ENCODE measurements at places on chromosomes 5 and 9.

DNA sequence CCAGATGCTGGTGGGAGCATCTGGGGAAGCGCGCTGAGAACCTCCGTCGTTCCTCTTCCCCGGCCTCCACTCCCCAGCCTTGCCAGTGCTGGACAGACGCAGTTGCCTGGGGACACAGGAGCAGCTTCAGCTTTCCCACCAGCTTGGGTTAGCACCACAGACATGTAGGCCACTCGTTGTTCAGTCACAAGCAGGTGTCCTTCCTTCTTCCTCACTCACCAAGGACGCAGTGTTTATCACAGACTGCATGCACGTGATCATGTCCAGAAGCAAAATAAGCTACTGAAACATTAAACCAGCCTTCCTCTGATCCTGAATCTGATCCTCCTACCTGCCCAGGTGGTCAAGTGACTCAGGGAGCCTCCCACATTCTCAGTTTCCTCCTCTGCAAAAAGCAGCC, 232.9 kb downstream of the SYK start:
- DNase-seq = no peak

GRCh38 chr5:48192-48591, 43.8 kb upstream of the PLEKHG4B start:
- DNase-seq = no peak

GRCh38 chr9:97640325-97640724, 6.7 kb downstream of the NCBP1 start:
- DNase-seq = no peak

DNA sequence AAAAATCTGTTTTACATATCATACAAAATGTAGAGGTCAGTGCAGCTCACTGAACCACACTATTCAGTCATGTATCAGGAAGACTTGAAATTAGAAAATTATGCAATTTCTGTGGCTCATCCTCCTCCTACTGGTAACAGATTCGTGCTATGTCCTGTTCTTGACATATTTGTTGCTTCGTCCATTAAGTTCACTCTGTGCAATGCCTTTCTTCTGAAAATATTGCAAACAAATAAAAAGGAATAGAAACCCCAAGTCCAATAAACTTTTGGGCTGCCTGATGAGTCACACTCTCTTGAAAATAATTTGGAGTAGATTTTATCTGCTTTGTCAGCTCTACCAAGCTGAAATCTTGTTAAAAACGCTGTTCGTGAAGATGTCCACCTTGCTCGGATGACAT, 391.2 kb downstream of the RAB3C start:
- DNase-seq = no peak

DNA sequence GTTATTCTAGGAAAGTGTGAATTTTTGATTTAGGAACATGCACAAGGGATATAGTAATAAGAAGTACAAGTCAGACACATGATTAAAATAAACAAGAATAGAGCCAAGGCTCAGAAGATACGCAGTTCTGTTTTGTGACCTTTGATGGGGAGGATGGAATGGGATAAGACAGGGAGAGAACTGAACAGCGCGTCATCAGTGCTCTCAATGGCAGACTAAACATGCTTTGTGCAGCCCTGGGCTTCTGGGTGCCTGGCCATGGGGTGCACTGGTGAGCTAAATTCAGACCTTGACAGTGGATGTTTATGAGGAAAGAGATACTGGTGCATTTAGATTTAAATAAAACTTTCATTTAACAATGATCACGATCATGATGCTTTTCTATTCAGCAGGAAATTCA, 309.7 kb downstream of the ARHGEF28 start:
- no peak for DNase-seq

- DNase-seq = no peak
Measured at GRCh38 chr5:143636931-143637528, 174.9 kb upstream of the HMHB1 start.

- no peak for DNase-seq
Measured at GRCh38 chr5:27403243-27403882, 365.0 kb upstream of the CDH9 start.

GRCh38 chr9:111965566-111966019, 69.0 kb downstream of the UGCG start:
- no peak for DNase-seq

DNA sequence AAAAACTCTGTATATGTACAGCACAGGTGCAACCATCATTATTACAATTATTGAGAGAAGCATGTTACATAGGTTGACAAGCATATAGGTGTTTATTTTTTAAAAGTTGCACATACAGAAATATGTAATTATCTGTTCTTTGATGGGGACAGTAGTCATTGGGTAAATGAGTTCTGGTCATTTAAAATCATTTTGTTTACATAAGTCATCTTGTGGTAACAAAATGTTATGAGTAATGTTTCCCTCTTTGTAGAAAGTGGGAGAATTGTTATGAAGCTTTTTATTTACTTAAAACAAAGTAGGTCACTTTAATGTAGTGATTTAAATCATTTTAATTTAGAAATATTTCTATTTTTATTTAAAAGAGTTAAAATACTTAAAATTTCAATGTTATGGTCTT, 33.8 kb upstream of the FBXL17 start:
- DNase-seq = no peak

DNA sequence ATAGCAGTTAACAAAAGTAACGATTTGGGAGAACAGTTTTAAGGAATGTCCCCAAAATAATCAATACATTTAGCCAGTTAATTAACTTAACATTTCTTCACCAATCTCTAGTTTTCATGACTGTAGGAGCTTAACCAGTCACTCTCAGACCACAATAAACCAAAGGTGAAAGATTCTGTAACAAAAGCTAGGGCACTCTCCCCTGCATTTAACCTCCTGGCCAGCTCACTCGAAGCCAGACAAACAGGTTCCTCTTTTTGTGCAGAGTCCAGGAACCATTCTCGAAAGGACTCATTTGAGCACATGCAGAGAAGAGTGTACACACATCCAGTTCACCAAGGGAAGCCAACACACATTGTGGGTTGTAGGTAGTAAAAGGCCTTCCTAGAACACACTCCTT, 6.5 kb downstream of the IL7R start:
- DNase-seq = no peak

GRCh38 chr9:116147821-116148220, 5.8 kb upstream of the PAPPA start:
- DNase-seq = no peak

DNA sequence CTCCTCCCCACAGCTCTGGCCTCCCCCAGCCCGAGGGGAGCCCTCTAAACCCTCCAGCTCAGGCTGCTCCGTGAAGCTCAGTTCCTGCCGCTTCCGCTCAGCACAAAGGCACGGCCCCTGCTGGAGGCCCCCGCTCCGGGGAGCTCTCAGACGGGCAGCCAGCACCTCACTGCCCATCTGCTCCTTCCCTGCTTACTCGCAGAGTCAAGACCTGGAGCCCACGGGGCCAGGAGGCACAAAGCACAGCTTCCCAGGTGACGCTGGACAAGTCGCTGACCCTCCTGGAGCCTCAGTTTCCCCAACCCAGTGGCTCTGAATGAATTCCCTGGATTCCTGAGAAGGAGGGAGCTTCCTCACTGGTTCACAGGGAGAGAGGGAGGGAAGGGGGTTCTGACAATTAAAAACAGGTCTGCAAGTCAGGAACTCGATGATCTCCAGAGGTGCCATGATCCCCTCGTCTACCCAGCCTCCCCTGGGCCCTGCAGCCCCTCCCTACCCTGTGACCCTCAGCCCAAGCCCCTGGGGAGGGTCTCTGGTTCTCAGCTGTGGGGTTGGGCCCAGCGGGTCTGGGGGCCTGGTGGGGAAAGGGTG, 36.2 kb downstream of the VAV2 start:
- DNase-seq = no peak

DNA sequence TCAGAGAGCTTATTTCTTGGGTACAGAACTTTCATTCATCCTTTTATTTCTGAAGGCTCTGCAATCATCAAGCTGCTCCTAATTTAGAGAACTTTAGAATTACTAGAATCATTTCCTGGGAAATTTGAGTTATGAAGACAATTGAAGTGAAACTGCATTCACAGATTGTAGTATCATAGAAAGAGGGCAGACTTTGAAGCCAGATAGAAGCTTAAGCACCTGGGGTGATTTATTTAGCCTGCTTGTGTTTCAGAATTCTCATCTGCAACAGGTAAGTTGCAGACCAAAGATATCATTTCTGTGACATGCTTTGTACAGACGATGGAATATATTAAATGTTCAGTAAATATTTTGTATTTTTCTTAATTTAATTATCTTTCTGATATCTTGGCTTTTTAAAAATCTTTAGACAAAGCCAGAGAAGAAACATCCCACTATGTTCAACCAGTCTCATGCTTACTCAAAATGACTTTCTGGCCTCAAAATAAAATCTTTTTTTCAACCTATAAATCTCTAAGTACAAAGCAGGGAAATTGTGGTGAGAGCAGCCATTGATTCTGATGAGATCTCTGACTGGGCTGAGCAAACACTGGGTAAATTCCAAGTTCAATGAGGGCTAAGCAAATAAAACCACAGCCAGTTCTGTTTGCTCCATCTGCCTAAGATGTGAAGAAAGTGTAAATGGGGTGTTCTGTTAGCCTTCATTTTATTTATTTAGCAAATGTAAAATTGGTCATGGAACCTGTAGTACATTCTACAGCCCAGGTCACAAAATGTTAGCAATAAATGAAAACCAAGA, 264.7 kb upstream of the CCNG1 start:
- no peak for DNase-seq

DNA sequence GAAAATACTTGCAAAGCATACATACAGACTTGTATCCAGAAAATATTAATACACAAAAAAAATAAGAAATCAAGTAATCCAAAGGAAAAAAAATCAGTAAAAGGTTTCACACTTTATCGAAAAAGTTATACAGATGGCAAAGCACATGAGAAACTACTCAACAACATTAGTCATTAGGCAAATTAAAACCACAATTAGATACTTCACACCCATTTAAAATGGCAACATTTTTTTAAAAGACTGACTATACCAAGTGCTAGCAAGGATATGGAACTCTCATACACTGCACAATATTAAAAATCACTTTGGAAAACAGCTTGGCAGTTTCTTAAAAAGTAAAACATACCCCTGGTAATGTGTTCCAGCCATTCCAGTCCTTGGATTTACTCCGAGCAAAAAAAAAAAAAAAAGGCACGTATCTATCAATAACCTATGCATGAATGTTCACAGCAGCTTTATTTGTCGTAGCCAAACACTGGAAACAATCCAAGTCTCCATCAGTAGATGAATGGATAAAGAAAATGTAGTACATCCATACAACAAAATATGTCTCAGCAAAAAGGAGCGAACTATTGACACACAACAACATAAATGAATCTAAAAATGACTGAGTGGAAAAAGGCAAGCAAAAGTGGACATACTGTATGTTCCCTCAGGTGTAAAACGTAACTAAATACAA, 66.0 kb downstream of the GNAQ start:
- no peak for DNase-seq

GRCh38 chr5:160824301-160825001, 27.6 kb downstream of the ATP10B start:
- DNase-seq = no peak

DNA sequence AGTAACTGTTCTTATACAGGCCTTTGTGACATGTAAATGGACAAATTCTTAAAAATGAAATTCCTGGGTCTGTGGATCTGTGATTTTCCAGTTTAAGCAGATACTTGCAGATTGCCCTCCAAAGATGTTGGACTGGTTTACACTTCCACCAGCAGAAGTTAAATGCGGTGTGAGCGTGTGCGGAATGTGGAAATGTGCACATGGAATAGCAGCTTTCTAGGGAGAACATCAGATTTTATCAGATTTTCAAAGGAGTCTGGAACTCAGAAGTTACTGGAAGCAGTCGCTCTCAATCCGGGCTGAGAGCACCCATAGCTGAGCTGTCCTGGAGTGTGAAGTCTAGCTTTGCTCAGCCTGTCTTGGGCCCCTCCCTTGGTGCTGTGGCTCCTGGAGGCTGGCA, 97.4 kb downstream of the PPARGC1B start:
- no peak for DNase-seq

- no peak for DNase-seq
Measured at GRCh38 chr9:5652821-5653220, 23.9 kb downstream of the RIC1 start.

- no peak for DNase-seq
Measured at GRCh38 chr9:114050226-114050568, 27.9 kb downstream of the AMBP start.

- DNase-seq = no peak
Measured at GRCh38 chr5:173385832-173386360, 57.7 kb upstream of the STC2 start.

- DNase-seq = no peak
Measured at GRCh38 chr9:115306865-115307264, 188.9 kb upstream of the TNC start.

- no peak for DNase-seq
Measured at GRCh38 chr5:77325921-77326541, 115.6 kb downstream of the PDE8B start.

GRCh38 chr5:36667824-36668223, 61.4 kb downstream of the SLC1A3 start:
- DNase-seq = no peak

DNA sequence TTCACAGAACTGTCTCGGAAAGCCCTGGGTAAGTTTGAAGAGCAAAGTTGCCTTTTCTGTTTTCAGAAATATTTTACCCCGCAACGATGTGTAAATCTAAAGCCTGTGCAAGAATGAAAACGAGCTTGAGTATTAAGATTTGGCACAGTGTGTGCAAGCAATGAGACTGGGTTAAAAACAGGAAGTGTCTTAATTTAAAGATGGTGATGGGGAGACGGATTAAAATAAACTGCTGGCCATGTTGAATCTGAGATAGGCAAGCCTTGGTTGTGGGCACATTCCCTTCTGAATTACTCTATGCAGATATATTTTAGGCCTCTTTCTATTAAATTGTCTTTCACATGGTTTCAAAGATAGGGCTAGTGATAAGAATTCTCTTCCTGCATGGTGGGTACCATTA, 294.2 kb upstream of the DMRT1 start:
- DNase-seq = no peak

GRCh38 chr5:179880848-179881590, 22.4 kb upstream of the MRNIP start:
- DNase-seq = no peak

- DNase-seq = no peak
Measured at GRCh38 chr9:112366591-112366990, 13.3 kb upstream of the HSDL2 start.

DNA sequence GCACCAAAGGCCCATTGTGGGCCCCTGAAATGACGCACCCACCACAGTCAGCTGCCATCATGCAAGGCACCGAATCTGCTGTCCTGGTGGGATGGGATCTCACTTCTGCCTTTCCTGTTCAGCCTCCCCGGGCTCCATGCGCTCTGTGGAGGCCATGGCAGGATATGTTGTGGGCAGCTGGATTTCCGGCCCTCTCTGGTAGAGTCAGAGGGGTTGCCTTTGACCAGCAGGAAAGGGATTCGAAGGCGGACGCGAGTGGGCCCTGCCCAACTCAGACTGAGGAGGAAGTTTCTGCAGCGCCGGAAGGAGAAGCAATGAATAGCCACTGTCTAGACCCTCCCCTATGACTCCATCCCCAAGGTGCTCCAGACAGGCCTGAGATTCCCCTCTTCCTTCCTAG, 35.5 kb downstream of the GADD45G start:
- no peak for DNase-seq

DNA sequence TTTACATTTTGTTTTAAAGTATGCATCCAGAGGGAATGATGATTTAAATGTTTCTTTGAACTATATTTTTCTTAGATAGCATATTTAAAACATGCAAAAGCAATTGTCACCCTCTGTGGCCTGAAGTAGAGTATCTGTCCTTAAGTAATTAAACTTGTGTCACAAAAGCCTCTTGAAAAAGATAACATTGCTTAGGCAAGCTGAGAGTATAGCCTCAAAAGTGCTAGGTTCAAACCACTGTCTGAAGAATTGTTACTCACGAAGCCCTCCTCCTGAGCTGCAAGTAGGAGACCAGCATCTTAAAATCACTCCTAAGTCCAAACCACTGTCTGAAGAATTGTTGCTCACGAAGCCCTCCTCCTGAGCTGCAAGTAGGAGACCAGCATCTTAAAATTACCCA, 378.0 kb upstream of the PRR16 start:
- DNase-seq = no peak

- no peak for DNase-seq
Measured at GRCh38 chr5:157965989-157966388, 107.0 kb upstream of the CLINT1 start.
